ENCODE measurements at places on chromosomes 2 and 18.
A peak's percentile ranks its signal among the peaks of the same experiment; 100 is the strongest.

GRCh38 chr18:13540477-13541182 lies 185.7 kb downstream of the FAM210A start:
- DNase-seq: no peak

DNA sequence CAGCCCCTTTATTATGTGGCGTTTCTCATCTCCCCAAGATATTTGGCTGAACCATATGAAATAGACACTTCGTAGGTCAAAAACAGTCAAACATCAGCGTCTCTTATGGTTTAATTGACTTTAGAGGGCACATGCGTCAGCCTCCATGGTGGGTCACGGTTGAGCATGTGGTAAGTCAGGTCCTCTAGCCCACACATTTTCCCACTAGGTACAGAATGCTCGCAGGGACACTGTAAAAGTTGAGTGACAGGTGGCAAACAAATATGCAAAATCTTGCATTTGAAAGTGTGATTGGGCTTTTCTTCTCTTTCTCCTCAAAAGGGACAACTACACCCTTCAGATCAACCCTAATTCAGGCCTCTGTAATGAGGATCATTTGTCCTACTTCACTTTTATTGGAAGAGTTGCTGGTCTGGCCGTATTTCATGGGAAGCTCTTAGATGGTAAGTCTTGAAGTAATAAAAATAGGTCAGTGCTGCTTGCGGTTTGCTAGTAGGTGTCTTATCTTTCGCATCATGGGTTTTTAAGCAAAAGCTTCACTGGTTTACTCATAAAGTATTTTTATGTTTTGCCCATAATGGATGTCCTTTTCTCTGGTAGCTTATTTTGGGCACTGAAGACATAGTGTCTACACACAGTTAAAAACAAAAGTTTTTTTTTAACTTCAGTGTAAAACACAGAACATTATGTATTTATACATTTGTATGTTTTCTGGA lies 261.3 kb downstream of the ALPK2 start:
- no peak for DNase-seq

- DNase-seq: no peak
These were observed 4.9 kb upstream of the SIX2 start for GRCh38 chr2:45014016-45014702.

DNA sequence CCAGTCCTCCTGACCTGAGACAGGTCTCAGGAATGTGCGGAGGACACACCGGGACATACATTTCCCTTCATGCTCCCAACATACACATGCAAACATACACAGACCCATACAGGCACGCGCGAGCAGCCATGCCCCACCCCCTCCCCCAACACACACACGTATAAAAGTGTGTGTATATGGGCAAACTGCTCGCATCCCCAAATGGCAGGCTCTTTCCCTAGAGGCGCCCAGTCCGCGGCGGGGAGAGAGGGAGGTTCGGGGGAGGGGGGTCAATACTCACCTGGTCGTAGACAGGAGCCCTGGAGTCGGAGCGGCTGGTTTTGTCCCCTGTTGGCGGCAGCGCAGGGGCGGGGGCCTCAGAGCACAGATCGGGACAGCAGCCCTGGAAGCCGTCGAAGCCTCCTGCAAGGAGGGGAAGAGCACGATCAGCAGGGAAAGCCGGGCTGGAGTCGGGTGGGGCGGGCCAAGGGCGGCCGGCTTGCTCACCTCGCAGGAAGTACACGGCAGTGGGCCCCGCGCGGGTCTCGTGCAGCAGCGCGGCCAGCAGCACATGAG lies 682 bp downstream of the DUSP2 start:
- no peak for DNase-seq

DNA sequence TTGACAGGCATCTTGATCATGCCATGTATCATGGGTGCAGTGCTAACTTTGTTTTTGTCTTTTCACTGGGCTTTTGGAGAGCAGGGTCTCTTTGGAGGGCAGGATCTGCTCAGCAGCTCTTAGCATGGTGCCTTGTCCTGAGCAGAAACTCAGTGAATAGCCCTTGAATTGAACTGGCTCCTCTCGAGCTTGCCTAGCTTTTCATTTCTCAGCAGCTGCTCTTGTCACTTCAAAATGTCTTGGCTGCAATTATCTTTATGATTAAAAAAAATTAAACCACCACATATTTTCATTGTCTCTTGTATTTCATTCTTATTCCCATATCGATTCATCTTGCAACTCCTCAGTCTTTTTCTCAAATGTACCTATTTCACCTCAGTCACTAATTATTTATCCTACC lies 50.5 kb downstream of the CCDC85A start:
- DNase-seq: no peak

GRCh38 chr18:45227001-45227742 lies 388.1 kb upstream of the SLC14A2 start:
- DNase-seq: no peak

- DNase-seq: peak; percentile 41
These were observed 90.3 kb upstream of the RAB27B start for GRCh38 chr18:54737986-54738385.

- DNase-seq: no peak
These were observed 1.3 kb upstream of the MYT1L start for GRCh38 chr2:2332381-2332780.

GRCh38 chr2:85405201-85406059 lies 4.7 kb downstream of the CAPG start:
- no peak for DNase-seq

- peak; percentile 63 for DNase-seq
These were observed 977 bp downstream of the SLC8A1 start for GRCh38 chr2:40450796-40451430.

Data from amniotic stem cell (primary cell).